Common myeloid progenitor, CD34-positive (primary cell): ENCODE measurements at places on chromosomes 5 and 9.

- no peak for DNase-seq
Measured at GRCh38 chr5:78550891-78551290, 97.7 kb downstream of the LHFPL2 start.

- DNase-seq, result no peak
Measured at GRCh38 chr5:51748647-51749046, 365.4 kb downstream of the ISL1 start.

- no peak for DNase-seq
Measured at GRCh38 chr9:117927354-117927753, 223.2 kb downstream of the TLR4 start.

DNA sequence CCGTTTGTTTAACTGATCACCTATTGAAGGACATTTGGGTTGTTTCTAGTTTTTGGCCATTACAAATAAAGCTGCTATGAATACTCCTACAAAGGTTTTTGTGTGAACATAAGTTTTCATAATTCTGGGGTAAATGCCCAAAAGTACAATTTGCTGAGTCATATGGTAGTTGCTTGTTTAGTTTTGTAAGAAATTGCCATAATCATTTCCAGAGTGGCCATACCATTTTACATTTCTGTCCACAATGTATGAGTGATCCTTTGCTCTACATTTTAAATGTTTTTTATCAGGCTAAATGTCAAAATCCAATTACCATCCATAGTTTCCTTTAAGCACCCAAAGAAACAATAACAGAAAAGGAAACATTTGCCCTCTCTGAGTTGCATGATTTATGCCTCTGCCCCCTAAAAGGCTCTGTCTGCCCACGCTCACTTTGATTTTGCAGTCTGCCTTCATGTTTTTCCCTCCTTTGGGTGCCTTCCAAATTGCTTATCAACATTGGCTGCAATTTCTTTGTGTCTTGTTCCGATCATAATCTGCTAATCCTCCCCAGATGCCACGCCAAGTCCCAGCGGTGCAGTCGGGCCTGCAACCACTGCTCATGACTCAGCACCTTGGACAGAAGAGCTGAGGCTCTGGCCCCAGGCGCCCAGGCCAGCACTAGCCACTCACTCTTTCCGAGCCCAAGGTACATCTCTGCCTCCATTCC lies 339.2 kb downstream of the PIK3R1 start:
- DNase-seq, result peak; percentile 27

DNA sequence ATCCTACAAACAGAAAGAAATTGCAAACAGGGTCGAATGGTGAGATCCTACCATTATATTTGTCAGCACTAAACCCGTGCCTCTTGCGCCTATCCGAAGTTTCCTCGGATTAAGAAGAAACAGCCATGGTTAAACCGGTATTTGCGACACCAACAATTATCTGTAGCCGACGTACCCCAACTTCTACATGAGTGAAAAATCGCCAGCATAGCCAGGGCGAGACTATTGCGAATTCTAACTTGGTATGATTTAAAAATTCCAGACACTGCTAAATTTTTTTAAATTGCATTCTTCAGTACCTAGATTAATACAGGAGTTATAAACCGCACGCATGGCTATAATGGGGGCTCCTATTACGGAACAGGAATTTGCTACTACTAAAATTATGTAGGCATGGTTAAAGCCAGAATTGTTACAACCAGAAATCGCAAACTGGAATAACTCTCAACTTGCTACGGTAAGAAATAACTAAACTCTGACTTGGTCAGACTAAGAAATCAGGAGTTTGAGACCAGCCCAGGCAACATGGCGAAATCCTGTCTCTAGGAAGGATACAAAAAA lies 25.3 kb upstream of the ANXA2R start:
- peak; percentile 44 for DNase-seq

GRCh38 chr5:139386050-139386438 lies 2.9 kb upstream of the SLC23A1 start:
- no peak for DNase-seq

DNA sequence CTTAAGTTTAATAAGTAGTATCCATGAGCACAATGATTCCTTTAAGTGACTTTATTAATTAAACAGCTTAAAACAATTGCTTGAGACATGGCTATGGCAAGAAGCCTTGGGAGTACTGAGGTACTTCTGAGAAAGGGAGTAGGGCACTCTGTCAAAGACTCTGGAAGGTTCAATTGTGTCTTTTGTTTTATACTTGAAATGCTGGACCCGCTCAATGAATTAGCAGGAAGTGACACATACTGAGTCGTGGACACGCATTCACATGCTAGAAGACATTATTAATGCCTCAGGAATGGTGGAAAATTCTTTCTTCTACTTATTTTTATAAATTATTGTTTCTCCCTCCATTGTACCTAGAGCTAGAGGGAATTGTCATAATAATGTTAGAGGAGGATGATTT lies 347.3 kb upstream of the ZNF608 start:
- DNase-seq, result no peak

GRCh38 chr5:33046091-33046490 lies 335.0 kb downstream of the NPR3 start:
- DNase-seq, result no peak

GRCh38 chr9:5586391-5586802 lies 42.5 kb upstream of the RIC1 start:
- DNase-seq, result no peak

- DNase-seq, result no peak
Measured at GRCh38 chr9:99114846-99115500, 10.1 kb downstream of the TGFBR1 start.

- DNase-seq, result no peak
Measured at GRCh38 chr5:135571066-135571609, 7.7 kb downstream of the CXCL14 start.

DNA sequence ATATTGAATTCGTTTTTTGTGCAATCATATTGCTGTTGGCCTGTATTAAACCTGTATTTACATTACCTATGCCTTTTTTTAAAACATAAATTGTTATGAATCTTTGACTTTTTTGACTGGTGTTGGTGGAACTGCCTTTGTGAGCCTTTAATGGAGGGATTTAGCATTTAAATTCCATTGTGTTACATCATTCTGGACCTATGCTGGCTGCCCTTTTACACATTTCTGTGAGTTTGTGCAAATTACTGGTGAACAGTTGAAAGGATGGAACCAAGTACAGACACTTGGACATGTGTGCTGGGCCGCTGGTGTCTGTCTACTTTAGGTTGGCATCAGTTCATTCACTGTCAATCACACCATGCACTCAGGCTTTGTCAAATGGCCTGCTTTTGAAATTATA lies 3.4 kb downstream of the SNX18 start:
- DNase-seq, result no peak
